ENCODE measurements at places on chromosomes 5 and 9.

DNA sequence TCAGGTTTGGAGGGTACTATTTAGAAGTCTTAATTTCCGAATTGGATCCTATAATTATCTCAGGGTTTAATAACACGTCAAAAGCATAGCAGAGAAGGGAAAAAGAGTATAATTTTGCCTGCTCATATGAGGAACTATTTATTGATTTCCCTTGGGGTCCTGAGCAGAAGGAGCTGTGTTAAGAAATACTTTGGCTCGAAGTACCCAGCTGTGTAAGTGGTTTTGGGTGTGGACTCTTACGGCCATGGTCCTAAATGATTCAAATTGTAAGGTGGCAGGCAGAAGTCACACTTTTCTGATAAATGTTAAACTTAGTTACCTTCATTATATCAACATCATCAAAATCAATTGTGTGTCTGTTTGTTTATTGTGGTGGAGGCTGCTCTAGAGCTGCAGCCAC is 190.4 kb downstream of the MTRR start:
- no peak for DNase-seq

- no peak for DNase-seq
Measured at GRCh38 chr5:180020176-180020575, 51.4 kb downstream of the RNF130 start.

- DNase-seq, result no peak
Measured at GRCh38 chr5:176533390-176533789, 3.8 kb downstream of the RNF44 start.

DNA sequence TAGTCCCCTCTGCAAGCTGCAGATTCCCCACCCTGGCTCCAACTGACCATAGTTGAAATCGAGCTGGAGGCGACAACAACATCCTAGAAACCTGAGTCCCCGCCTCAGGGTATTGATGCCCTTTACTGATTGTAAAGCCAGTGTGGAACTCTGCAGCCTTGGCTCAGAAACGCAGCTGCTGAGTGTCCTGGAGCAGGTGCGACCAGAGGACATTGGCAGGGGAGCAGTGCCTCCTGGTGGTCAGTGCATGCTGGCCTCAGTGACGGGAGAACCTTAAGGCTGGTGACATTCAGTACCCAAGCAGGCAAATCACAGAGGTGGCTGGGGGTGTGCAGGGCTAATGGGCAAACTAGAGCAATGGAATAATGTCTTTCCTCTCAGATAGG is 20.4 kb upstream of the ZNF354B start:
- DNase-seq, result no peak

DNA sequence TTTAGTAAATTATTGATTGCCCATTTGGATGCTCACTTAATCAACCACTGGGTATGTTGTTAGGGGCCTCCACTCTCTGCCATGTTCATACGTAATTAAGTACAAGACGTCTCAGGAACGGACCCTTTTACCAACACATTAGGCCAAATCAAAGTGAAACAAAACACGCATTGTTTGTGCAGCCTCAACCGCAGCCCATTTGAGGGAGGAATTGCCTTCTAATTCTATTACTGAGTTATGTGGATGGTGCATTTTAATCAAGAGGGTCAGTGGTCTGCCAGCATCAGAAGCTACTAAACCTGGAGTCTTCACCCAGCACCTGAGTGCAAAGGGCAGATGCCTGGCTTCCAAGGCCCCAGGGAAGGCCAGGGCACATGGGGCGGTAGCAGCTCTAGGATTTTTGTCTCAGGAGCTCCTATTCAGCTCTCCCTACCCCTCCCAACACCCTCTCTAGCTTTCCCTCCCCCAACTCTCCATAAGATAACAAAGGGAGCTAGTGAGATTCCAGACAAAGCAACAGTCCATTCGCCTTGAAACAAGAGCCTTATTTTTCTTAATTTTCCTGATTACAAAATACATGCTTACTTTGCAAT is 7.9 kb upstream of the MED27 start:
- peak; percentile 12 for DNase-seq

GRCh38 chr5:23257656-23258055 is 249.8 kb upstream of the PRDM9 start:
- DNase-seq, result no peak

DNA sequence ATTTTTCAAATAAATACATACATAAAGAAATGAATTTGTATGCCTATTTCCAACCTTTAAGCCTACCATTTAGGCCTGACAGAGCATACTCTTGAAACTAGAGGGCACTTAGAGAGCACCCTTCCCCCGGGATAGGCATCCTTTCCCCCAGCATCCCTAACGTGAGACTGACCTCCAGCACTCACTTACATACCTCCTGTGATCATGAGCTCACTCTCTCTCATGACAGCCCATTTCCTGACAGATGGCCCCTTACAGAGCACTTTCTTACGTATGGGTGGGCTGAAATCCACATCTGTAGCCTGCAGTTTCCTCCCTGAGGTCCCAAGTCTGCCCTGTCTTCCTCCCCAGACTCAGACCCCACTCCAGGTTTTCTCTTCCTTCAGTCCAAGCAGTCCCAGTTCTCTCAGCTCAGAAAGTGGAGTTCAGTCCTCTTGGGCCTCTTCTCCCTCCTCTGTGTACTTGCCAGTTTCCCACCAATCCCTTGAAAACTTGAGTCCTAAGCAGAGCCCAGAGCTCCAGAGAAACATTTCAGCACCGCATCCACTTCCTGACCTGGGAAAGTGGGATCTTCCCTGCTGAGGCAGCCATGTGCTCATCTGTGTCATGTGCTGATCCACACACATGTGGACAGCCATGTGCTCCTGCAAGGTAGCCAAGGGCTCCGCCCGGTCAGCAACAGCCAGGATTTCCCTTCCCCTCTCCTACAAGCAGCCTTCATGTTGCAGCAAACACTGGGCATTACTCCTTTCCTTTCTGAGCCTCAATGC is 2.2 kb upstream of the CDX1 start:
- no peak for DNase-seq

DNA sequence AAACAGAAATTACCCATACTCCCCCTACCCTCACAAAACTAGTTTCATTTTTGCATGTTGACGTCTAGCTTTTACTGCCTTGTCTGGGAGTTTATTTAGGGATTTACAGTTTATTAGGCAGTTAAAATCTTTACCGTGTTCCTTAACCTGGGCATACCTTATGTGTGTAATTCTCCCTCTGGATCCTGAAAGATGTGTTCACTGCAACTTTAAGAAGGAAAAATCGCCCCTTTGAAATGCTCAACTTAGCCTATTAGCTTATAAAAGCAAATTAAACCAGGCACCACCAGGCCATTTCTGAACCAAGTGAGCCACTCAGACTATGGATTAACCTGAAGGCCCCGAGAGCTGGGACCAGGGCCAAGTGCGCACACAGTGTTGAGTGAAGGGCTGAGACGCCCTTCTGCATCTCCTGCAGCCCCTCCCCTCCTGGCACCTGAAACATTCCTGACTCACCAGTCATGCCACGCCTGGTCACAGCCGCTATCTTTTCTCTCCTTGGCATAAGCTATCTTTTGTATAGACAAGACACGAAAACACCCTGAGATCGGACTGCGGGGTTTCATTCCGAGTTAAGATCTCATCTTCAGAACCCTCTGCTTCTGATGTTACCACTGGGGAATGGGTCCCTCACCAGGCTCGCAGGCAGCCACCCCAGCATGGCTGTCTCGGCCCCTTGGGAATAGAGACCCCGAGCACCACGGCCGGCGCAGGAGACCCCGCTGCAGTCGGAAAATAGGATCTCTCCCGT is 111.9 kb downstream of the ROR2 start:
- no peak for DNase-seq

GRCh38 chr5:115639377-115639776 is 13.5 kb upstream of the TMED7 start:
- DNase-seq, result no peak

DNA sequence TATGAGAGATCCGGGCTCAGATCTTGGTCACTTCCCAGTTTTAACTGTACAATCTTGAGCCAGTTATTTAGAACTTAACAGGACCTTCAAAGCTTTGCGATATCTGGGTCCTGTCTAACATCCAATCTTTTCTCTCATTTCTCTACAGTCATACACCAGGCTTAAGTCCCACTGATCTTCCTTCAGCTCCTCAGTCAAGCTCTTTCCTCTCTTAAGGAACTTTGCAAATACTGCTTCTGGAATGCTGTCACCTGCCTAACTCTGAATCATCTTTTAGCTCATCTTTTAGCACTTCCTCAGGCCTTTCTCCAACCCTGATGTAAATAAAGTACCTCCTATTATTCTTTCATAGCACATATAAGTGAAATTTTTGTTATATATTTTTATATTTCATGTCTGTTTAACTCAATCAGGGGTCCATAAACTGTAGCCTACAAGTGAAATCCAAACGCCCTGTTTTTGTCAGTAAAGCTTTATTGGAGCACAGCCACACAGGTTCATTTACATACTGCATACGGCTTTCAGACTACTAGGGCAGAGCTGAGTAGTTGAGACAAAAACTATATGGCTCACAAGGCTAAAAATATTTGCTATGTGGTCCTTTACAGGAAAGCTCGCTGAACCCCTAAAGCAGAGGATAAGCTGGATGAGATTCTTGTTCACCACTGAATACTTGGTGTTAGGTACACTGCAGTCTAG is 63.5 kb downstream of the MEF2C start:
- no peak for DNase-seq

DNA sequence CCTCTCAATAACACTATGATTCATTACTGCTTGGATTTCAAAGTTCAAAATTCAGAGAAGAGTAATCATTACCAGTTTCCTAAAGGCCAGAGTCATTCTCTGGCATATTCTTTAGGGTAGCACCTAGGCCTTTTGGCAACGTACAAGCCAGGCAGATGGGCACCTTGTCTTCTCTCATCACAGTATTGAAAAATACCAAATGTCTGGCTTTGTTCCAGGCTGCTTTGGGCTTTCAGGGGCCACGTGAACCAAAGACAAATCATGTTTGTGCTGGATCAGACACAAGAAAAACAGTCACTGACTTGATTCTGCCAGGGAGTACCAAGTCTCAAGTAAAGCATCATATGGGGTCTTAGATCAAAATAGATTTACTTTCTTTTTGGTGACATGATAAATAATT is 15.5 kb downstream of the MEGF9 start:
- DNase-seq, result no peak

GRCh38 chr9:113963017-113963620 is 87.0 kb downstream of the ZNF618 start:
- peak; percentile 12 for DNase-seq

- no peak for DNase-seq
Measured at GRCh38 chr5:156197042-156197635, 129.8 kb upstream of the SGCD start.

DNA sequence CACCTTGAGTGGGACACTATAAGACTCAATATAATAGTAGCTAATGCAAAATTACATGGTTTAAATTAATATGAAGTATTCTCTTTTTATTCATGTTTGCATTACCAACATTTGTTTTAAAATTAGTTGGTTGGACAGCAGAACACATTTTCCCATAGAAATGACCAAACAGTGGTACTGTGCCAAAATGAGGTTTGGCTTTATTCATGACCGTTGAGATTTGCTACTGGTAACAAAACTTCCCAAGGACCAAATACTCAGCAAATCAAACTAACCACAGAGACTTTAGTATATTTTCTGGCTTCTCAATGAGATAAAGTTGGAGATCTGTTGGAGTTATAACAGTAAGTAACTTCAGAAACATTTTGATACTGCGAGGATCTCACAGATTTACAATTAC is 637.8 kb upstream of the MEF2C start:
- DNase-seq, result no peak

GRCh38 chr9:30201024-30201423 is 2183.4 kb upstream of the ACO1 start:
- DNase-seq, result no peak

DNA sequence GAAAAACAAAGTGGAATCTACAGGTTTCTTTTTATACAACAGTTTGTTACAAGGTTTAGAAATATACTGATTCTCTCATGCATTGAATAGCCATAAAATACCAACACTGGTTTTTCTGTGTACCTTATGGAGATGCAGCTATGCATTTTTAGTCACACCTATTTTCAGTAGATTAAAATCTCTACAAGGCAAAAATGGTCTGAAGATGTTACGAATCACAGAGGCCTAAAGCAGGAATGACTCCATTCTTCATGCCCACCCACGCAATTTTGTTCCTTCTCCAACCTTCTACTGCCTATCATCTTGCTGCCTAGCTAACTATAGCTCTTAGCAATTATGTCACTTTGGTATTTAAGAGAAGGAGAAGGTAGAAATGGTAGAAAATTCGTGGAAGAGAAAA is 9.9 kb downstream of the PLK2 start:
- DNase-seq, result no peak

- DNase-seq, result no peak
Measured at GRCh38 chr5:1536871-1537602, 13.3 kb upstream of the LPCAT1 start.

DNA sequence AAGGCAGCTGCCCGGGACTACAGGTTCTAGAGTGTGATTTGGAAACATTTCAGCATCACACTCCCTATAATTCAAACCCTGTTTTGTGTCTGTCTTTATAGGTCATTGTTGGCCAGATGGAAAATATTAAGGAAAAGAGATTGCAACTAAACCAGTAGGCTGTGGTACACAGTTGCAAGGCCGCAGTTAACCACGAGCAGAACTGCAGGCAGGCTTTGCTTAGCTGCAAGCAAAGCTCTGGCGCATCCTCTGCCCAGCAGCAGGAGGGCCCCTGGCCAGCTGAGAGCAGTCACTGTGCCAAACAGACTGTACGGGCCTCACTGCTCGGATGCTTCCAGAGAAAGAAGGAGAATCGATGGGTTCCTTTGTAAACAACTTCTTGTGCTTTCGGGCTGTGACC is 204.5 kb downstream of the DENND1A start:
- DNase-seq, result peak; percentile 28

- no peak for DNase-seq
Measured at GRCh38 chr9:36218411-36218901, 27.7 kb downstream of the CLTA start.

DNA sequence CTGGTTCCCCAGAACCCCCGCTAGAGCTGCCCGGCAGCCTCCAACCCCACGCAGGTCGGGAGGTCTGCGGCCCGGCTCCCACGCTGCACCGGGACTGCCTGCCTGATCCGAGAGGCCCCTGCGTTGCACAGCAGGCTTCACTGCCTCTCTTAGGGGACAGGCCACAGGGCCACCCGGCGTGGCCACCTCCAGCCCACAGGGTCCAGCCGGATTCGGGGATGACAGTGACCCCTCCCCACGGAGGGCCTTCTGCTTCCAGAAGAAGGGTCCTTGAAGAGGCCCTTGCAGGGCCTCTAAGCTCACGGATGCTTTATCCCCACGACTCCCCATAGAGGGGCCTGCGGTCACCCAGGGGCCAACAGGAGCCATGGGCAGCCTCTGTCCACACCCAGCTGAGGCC is 66.1 kb upstream of the PPP1R26 start:
- DNase-seq, result no peak

DNA sequence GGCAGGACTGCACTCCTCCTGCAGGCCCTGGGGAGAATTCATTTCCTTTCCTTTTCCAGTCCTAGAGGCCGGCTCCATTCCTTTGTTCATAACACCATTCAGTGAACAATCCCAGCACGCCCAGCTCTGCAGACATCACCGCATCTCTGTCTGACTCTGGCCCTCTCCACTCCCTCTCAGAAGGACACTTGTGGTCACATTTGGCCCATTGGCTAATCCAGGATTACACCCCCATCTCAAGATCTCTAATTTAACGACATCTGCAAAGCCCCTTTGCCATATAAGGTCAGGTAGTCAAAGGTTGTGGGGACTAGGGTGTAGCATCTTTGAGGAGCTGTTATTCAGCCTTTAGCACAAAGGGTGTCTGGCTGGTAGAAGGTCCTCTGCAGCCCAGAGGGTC is 185.0 kb upstream of the DAP start:
- DNase-seq, result no peak

- DNase-seq, result no peak
Measured at GRCh38 chr9:132726576-132727130, 56.4 kb downstream of the GTF3C4 start.

GRCh38 chr5:1235838-1236237 is 10.7 kb downstream of the SLC6A18 start:
- no peak for DNase-seq

GRCh38 chr5:137629646-137630045 is 106.2 kb downstream of the KLHL3 start:
- no peak for DNase-seq
